ENCODE measurements at places on chromosomes 6 and 20. TPM values are rescaled to one million over a fixed set of nuclear protein-coding genes. Genes with fewer than 3 reads are reported as not detected.

The PRDM13 gene
- 0.10 TPM for total RNA-seq

The XKR7 gene
- total RNA-seq: not detected

GRCh38 chr20:63895952-63896263 is 982 bp downstream of the DNAJC5 start:
- no peak for DNase-seq

DNA sequence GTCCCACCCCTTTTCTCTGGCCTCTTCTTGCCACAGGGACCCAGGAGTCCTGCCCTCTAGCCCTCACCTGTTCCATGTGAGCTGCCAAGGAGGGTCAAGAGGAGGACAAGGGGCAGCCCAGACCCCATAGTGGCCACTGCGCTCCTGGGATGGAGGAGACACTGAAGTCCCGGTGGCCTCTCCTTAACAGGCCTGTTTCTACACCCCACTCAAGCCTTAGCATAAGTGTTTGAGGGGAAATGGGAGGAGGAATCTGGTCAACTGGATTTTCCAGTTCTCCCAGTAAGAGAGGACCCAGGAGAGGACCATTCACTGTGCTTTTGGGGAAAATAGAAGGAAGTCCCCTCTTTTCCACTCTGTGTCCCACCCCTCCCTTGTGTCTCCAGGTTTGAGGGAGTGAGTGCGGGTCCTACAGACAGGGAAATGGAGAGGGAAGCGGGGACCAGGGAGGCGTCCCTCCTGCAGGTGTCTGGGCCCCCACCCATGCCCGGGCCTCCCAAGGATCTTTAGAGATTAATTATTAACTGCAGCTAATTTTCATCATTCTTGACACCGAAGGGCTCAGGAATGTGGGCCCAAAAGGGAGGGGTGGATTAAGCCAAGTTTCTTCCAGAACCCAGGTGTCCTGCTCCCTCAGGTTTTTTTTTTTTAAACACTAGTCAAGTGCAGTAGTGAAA is at the start of gene SFTA2:
Gene SFTA2 (minus strand): TSS at position 202 of the 677 bp plus-strand sequence. CDS start 74 bp downstream, at position 128.
- DNase-seq: no peak

The SDHAF4 gene
- 9.3 TPM for total RNA-seq

The ZC2HC1B gene
- not detected for total RNA-seq

DNA sequence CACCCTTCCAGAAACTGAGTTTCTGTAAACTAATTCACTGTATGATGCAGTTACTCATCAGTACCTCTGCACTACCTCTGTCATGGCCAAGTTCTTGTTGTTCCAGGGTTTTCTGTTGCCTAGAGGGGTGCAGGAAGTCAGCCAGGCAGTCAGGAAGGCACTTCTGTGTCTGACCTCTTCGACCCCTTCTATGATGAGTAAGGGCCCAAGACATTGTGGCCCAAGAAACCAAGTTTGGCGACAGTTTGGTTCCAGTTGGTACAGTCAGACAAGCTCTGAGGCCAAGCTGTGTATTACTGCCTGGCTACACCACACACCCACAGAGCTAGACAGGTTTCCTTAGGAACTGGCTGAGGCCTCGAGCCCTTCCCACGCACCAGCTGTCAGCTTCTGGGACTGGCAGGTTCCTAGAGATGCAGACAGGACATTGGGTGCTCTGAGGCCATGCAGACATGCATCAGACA is 41.2 kb downstream of the TRAF3IP2 start:
- DNase-seq: no peak

DNA sequence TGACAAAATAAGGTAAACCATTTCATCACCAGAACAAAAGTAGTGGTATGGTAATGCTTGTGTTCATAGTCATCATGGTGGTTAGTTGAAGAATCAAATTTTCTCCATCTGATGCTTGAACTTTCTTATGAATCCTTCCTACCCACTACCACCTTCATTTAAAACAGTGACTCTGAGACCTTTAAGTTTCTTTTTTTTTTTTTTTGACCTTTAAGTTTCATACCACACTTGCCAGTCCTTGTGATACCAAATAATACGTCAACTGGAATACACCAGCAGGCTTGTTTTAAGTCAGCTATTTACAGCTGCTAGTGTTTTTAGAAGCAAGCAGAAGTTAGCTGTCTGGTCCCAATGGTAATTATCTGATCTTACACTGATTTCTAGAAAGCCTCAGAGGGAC is 413.4 kb upstream of the SOX4 start:
- DNase-seq: no peak

- DNase-seq: no peak
These were observed 250.5 kb upstream of the PRND start for GRCh38 chr20:4471221-4471620.

GRCh38 chr6:41758641-41759035 is 11.4 kb upstream of the PGC start:
- DNase-seq: no peak

The HDGFL1 gene
- total RNA-seq: not detected

- DNase-seq: no peak
These were observed 344.6 kb upstream of the IMPG1 start for GRCh38 chr6:76416821-76417605.

All from lower leg skin (tissue), 4 donors.